RWPE1 (cell line): ENCODE measurements at places on chromosomes 7 and 10.
A peak's percentile ranks its signal among the peaks of the same experiment; 100 is the strongest.

GRCh38 chr7:25738528-25738927 is 413.5 kb upstream of the NFE2L3 start:
- DNase-seq = no peak

- DNase-seq = peak; percentile 64
Observed at GRCh38 chr10:109956454-109957091, 33.3 kb upstream of the XPNPEP1 start.

- no peak for DNase-seq
Observed at GRCh38 chr7:41438705-41439514, 264.0 kb downstream of the INHBA start.

DNA sequence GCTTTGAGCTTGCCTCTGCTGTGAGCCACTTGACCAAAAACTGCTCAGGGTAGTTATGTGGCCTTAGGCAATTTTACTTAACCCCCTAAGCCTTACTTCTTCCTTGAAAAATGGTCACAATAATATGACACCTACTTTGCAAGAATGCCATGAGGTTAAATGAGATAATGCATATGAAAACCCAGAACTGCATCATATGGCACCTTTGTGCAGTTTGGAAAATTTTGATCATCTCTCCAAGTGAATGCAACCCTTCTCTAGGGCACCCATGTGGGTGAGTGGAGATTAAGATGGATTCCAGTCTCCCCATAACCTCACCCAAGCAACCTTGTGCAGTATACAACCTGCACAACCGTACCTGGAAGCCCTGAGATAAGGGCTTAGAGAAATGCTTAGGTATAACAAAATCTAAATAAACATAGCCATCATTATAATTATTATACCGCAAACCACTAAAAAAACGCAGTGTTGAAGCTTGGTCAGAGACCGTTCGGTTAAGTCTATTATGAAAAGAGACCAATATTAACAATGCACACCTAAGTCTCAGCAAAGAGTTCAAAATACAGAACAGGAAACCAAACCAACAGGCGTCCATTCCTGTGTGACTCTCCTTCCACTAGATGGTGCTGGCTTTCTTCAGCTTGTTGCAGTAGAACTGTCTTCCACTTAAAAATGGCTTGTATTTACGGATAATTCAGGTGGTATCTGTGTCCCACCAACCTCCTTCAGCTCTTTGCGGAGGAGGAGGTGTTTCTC is 21.0 kb upstream of the ASB15 start:
- DNase-seq = peak; percentile 38

DNA sequence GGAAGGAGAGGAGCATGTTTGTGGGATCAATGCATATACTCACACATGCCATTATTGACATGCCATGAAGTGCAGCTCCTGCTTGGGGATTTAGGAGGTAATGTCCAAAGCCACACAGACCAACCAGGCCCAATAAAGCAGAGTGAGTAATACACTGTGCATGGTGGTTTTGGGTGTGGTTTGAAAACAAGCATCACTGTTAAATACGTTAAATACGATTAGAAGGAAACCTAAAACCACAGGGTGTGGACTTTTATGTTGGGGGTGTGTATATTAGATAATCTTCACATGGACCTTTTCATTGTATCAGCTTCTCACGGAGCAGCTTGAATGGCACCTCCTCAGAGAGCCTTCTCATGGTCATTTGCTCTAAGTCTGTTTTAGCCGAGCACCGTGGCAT is 10.4 kb upstream of the EIF3A start:
- peak; percentile 93 for DNase-seq

GRCh38 chr10:26412932-26413331 is 25.2 kb upstream of the APBB1IP start:
- no peak for DNase-seq

DNA sequence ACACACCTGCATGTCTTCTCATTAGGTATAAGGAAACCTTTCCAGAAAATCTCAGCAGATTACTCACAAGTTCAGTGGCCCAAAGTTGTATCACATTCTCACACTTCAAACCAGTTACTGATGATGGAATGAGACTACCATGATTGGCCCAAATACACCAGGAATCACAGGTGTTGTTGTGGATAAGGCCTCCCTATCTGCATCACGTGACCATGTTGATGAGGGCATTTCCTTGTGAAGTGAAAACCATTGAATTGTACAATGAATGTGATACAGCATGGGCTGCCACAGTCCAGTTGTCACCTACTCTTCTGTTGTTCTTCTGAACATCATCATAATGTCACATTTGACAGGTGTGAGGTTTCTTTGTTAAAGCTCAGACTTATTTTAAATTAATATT is 431.7 kb downstream of the AUTS2 start:
- no peak for DNase-seq

GRCh38 chr7:130996833-130997231 is 262.8 kb upstream of the KLF14 start:
- no peak for DNase-seq

DNA sequence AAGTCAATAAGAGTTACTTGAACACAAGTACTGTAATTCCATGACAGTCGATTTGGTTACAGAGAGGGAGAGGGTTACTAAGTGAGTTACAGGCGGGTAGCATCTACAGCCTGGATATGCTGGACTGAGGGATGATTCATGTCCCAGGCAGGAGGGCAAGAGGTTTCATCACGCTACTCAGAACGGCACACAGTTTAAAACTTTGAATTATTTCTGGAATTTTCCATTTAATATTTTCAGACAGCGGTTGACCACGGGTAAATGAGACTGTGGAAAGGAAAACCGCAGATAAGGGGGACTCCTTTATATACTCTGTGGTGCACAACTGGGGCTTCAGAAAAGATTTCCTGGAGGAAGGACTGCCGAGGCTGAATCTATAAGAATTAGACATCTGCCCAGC is 25.7 kb upstream of the LRRC4 start:
- no peak for DNase-seq

- no peak for DNase-seq
Observed at GRCh38 chr7:29953726-29954347, 35.8 kb downstream of the SCRN1 start.

DNA sequence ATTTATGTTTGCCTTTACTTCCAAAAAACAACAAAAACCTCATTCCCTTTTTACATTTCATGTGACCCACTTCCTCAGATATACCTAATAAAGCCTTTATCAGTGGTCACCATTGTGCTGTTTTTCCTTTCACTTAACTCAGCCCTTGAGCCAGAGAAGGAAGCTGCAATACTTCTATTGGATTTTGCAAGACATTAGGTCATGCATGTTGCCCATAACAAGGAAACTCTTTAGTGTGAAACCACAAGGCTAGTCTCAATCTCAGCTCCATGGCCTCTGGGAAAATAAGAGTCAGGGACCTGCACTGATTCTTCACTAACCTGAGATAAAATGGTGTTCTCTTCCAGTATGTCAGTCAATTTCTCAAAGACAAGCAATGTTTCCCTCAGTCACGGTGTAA is 27.8 kb downstream of the STEAP4 start:
- no peak for DNase-seq

DNA sequence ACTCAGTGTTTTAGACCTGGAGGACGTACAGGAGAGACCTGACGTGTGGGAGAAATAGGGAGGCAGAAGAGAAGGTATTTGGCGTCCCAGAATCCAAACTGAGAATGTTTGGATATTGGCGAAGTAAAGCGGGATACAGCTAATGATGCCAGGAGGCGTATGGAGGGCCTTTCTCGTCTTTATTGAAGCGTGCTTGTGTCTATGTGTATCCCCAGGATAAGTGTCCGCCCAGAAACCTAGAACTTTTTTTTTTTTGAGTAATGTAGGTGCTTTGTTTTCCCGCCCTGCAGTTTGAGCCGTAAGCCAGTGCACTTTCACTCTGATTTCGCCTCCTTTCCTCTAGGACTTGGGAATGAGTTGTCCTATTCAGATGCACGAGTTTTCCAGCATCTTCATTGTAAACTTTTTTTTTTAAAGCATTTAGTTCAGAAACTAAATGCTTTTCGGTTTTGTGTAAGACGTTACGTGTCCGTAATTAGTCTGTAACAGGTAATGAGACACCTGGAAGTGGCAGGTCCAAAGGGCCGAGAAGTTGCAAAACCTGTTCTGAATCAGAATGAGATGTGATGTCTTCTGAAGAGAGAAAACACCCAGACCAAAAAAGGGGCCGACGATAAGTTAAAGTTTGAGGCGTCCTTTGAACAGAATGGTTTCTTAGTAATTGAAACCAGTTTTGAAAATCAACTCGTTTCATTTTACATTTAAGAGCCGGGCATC is 746 bp downstream of the ARL5B start:
- DNase-seq = peak; percentile 59
